ENCODE measurements at places on chromosomes 12 and 14.

- DNase-seq: no peak
Observed at GRCh38 chr12:48007206-48007605, 2.9 kb upstream of the COL2A1 start.

- DNase-seq: no peak
Observed at GRCh38 chr14:89324501-89325298, 92.3 kb downstream of the FOXN3 start.

- DNase-seq: no peak
Observed at GRCh38 chr12:104410786-104411185, 46.0 kb upstream of the CHST11 start.

GRCh38 chr14:92407410-92407809 lies 84.4 kb downstream of the SLC24A4 start:
- no peak for DNase-seq

- DNase-seq: no peak
Observed at GRCh38 chr14:31934767-31935266, 142.3 kb upstream of the ARHGAP5 start.

DNA sequence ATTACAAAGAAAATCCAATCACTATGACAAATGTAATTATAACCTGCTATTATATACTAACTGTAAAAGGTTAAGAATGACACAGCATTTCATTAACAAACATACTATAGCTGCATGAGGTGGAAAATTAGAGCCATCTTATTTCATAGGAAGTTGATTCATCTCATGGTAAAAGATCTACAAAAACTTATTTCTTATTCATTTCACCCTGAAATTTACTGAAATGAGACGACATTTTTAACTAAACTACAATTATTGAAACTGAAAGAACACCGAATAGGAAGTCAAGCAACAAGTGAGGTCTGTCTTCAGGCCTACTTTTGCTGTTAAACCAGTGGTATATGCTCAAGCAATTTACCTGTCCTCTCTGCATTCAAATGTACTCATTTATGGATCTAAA lies 87.2 kb downstream of the CEP83 start:
- DNase-seq: no peak

GRCh38 chr14:50619569-50620141 lies 48.5 kb downstream of the SAV1 start:
- DNase-seq: no peak

DNA sequence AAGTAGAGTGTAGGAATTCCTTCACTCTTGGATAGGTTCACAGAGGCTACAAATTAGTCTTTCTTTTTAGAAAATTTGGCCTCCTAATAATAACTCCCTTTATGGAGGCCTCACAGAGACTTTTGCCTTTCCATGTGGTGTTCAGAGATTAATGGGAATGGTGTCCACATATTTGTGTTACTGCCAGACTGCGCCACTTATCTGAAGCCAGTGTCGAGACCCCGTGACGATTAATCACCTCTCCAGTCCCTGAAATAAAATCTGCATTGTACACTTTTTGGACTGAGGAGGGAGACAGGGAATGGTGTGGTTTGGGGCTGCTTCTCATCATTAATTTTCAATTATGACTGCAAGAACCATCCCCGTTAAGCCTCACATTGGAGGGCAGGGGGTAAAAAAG lies 980.5 kb downstream of the FLRT2 start:
- no peak for DNase-seq

DNA sequence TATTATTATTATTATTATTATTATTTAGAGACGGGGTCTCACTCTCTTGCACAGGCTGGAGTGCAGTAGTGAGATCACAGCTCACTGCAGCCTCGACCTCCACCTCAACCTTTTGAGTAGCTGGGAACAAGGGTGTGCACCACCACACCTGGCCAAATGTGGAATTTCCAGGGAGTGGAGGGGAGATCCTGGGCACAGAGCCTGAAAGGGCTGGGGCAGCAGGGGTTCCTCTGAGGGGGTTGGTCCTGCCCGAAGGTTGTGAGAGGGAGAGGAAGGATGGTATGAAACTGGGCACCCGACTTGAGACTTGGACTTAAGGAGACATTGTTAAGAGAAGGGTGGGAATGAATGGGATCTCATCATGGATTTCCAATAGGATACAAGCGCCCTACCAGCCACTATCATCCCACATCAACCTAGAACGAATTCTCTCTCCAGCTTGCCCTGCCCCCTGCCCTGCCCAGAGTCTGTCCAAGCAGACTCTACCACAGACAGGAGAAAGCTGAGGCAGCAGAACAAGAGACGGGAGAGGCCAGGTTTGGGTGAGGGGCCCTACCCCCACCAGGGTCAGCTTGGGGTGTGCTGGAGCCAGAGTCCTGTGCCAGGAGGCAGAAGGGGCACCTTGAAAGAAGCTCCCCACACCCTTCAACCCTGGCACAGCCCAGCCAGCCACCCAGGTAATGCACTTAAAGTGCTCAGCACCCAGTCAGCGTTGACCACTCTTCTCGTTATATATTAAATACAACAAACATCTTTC lies 2.4 kb upstream of the DYNC1H1 start:
- DNase-seq: no peak

- no peak for DNase-seq
Observed at GRCh38 chr12:113059071-113059595, 2.6 kb downstream of the DTX1 start.

DNA sequence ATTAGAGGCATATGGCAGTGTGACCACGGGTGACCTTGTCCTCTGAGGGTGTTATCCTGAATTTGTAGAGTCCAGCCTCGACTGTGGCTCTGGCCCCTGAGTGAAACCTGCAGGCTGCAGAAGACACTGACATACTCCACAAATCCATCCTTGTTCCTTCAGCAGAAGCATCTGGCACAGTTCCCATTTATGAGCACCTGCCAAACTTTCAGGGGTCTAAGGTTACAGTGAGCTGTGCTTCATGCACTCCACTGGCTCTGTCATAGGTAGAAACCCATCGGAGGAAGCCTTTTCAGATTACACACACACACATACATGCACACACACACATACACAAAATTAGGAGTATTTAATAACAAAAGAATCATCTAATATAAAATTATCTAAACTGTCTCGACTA lies 13.6 kb upstream of the NUAK1 start:
- DNase-seq: no peak

GRCh38 chr12:72605975-72606374 lies 333.8 kb downstream of the TRHDE start:
- no peak for DNase-seq

- DNase-seq: no peak
Observed at GRCh38 chr12:58247633-58248032, 306.3 kb downstream of the ATP23 start.

- no peak for DNase-seq
Observed at GRCh38 chr14:99564256-99564925, 39.6 kb downstream of the CCDC85C start.

- no peak for DNase-seq
Observed at GRCh38 chr12:122363782-122364181, 58.7 kb downstream of the CLIP1 start.

DNA sequence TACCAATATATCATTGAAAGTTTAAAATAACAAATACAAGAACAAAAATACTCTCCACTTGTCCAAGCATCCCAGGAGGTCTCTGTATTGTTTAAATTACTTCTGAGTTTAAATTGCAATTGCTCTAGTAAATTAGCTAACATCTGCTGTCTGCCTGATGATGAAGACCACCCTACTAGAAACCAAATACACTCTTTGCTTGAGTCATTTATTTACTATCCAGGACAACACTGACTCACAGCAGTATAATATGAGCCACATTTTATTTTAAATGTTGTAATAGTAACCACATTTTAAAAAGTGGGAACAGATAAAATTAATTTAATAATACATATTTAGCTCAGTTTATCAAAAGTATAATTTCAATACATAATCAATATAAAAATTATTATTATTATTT lies 62.9 kb upstream of the EEA1 start:
- no peak for DNase-seq

GRCh38 chr14:65360144-65360784 lies 52.3 kb upstream of the FUT8 start:
- no peak for DNase-seq

DNA sequence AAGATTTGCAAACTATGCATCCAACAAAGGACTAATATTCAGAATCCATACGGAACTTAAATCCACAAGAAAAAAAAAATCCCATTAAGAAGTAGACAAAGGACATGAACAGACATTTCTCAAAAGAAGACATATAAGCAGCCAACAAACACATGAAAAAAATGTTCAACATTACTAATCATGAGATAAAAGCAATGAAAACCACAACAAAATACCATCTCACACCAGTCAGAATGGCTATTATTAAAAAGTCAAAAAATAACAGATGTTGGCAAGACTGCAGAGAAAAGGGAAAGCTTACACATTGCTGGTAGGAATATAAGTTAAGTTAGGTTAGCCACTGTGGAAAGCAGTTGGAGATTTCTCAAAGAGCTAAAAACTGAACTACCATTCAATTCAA lies 16.2 kb downstream of the CDK17 start:
- DNase-seq: no peak

GRCh38 chr14:23062002-23062401 lies 4.7 kb upstream of the CDH24 start:
- no peak for DNase-seq

GRCh38 chr14:75549169-75549568 lies 26.9 kb downstream of the BATF start:
- no peak for DNase-seq

- no peak for DNase-seq
Observed at GRCh38 chr12:14880890-14881453, 4.7 kb downstream of the MGP start.

GRCh38 chr14:55530464-55530863 lies 49.5 kb upstream of the KTN1 start:
- no peak for DNase-seq

DNA sequence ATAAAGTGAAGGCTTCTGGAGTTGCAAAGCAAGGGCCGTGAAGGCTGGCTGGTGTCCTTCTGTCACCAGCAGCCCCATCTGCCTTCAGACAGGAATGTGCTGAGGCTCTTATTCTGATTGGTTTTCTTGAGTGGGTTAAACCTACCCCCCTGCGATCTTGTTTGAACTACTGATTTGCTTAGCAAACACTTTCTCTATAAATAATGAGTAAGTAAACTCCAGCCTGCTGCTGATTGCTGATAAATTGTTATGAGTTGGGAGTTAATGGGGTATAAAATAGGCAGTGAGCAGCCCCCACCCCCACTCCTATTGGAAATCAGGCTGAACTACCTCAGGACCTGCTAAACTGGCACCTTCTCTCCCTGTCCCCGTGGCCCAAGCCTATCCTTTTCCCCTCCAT lies 146.1 kb upstream of the NOS1 start:
- no peak for DNase-seq

- no peak for DNase-seq
Observed at GRCh38 chr14:100165376-100165775, 5.9 kb upstream of the DEGS2 start.

- no peak for DNase-seq
Observed at GRCh38 chr14:56059054-56059453, 59.2 kb upstream of the PELI2 start.

DNA sequence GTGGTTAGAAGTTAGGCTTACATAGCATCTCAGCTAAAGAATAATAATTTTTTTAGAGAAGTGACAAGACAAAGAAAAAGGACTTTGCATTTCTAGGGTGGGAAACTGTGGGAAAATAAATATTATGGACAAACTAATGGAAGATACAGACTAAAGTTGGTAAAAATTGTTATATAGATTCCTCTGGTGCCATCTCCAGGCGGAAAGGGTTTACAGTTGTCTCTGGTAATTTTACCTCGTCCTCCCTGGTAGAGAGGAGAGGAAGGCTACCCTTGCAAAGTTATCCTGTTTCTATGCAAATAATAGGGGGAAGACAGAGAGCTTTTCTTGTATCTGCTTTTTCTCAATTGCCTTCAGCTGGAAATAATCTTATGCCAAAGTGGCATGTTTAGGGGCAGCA lies 5.2 kb downstream of the OR11G2 start:
- no peak for DNase-seq

DNA sequence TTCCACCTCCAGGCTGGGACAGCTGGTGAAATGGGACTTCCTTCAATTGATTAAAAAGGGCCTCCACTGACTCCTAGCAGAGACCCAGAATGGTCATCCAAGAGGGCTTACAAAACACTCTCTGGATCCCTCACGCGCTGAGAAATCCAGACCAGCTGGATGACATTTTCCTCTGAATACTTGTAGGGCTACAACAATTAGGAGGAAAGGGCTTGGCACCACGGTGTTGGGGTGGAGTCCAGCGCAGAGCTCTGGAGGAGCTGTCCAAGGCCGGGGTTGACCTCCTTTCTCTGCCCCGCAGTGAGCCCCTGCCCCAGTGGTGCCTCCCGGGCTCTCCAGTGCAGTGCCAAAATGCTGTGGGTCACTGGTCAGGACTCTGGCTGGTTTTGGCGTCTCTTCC lies 189.0 kb upstream of the CCND2 start:
- DNase-seq: no peak

DNA sequence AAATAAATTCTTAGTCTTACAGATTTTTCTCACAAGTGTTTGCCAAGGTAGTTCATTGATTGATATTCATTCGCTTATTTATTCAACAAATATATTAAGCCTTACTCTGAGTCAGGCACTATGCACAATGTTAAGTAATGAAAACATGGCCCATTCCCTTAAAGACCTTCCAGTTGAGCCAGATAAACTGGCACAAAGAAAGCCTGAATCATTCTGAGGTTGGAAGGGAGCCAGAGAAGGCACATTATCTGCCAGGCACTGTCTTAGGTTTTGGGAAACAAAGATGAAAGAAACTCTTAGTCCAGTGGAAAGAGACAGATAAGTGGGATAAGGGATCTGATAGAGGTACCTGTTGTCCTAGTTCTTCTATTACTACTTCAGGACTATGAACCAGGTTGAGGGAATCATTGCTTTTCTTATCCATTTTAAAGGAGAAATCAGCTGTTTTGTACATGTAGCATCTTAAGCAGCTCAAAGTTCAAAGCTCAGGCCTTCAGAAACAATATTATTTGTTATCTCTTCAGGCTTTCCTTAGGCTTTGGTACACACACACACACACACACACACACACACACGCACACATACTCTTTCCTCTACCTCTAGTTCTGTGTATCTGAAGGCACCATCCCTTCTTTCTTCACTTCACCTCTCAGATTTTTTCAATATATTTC lies 27.0 kb downstream of the PDE6H start:
- no peak for DNase-seq

DNA sequence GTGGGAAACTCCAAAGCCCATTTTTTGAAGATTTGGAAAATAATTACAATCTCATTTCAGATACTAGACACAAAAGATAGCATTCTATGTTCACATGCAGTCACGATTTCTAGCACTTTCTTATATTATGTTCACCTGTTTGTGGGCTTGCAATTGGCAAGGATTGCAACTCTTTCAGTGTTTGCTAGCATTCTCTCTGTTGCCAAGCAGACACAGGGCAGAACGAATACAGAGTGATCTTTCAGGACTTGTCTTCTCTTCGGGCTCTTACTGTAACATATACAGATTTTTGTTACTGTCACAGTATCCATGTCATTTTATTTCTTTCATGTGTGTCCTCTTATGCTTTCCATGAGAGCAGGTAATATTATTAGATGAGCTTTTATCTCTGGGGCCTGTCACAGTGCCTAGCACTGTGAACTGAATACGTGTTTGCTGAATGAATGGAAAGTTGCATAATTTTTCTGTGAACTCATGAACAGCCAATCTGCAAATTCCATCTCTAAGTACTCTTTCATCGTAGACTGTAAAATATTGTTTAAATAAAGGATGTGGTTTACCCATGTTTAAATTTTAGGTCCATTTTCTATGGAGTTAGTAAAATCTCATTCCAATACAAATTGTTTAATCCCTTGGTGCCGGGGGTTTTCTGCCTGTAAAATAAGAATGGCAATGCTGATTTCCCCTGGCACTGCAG lies 105.1 kb downstream of the BMP4 start:
- DNase-seq: no peak

Measured in activated T-cell treated with anti-CD3 and anti-CD28 coated beads for 1 hour (primary cell).